ENCODE measurements at places on chromosomes 2 and 18.

DNA sequence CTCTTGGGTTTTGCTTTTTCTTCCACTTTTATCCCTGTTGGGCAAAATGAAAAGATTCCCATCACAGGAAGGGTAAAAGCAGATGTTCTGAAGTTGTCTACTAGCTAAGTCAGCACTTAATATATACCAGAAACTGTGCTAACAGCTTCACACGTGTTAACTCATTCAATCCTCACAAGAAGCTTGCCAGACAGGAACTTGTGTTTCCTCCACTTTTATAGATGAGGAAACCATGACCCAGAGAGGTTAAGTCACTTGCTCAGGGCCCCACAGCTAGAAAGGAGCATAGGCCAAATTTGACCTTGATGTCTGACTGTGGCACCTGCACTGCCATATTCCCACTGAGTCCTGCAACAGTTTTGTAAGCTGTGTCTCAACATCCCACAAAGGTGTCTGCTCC, 76.8 kb upstream of the EPC2 start:
- no peak for DNase-seq

- no peak for DNase-seq
These were observed 117.3 kb downstream of the GALR1 start for GRCh38 chr18:77366720-77367641.

DNA sequence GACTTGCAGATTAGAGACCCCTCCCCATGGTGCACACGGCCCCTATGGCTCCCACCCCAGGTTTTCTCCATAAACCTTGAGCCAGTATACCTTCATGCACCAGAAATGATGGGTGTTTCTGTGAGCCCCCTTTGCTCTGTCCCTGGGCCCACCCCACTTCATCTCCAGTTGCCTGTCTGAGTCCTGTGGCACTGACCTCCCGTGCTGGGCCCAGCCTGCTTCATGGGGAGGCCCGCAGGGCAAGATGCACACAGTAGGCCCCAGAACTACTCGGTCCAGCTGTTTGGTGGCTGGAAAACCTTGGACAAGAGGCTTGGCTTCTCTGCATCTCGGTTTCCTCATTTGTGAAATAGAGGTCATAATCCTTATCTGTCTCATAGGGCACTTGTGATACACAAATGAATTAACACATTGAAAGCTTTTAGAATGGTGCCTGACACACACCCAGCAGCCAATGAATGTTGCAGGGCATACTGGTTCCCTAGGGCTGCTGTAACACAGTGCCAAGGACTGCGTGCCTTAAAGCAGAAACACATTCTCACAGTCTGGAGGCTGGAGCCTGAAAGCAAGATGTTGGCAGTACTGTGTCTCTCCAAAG, 58.4 kb downstream of the SH3BP4 start:
- DNase-seq: no peak

- DNase-seq: peak; percentile 2
These were observed at the start of gene MYO5B for GRCh38 chr18:50194631-50195532. TSS of gene MYO5B (minus strand) at chr18:50195147. CDS start at chr18:50194793, 354 bp downstream.
